ENCODE measurements at places on chromosomes 3 and 15.

DNA sequence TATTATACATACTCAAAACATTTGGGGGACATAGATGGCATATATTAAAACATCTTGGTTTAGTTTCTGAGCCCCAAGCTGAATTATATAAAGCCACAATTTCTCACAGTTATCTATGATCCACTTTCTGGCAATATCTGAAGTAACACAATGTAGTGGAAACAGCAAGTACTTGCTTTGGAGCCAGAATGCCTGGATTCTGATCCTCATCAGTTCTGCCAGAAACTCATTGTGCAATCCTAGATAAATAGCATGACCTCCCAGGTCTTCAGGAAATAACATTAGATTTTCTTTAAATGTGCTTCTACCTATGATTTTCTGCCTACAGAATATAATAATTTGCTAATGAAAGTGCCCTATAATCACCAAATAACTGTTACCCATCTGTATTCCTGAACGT is 544.9 kb downstream of the NAALADL2 start:
- DNase-seq = no peak

DNA sequence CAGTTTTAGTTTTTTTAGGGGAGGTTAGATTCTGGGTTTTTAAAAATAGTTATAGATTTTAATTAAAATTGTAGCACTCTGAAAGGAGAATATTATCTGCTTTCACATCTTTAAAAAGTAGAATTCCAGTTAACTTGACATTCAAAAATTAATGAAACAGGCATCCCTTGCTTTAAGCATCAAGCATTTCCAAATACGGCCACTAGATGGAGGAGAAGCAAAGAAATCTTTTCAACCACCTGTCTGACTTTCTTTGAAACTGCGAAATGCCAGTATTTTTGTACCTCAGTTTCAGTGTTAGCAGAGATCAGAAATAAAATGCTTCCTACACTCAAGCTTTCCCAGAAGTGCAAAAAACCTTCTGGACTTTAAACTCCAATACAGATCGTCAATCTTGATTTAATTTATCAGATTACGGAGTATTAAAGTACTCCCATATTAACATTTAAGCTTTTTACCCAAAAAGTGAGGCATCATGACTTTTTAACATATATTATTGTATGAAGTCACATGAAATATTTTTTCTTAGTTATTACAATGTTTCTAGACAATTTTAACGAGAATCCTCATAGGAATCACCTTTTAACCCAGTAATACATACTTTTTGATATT is 153.3 kb downstream of the P3H2 start:
- peak; percentile 34 for DNase-seq

- peak; percentile 20 for DNase-seq
Measured at GRCh38 chr15:96264351-96264798, 66.1 kb upstream of the NR2F2 start.

GRCh38 chr15:90906181-90906849 is 3.2 kb downstream of the MAN2A2 start:
- DNase-seq = no peak

DNA sequence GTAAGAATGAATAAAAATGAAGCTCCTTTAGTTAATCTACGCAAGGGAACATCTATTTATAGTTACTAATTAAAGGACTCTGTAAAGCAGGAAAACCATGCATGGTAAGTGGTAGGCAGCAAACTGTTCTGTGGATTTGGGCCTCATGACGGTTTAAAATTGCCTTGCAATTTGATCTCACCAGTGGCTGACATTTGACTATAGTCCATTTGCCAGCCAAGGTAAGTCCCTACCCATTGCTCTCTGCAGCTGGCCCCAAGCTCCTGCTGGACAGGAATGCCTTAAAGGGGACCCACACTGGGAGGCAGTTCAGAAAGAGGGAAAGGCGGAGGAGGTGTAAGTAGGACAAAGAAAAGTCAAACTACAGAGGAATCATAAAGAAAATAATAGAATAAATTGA is 203.3 kb downstream of the PLCL2 start:
- DNase-seq = no peak

DNA sequence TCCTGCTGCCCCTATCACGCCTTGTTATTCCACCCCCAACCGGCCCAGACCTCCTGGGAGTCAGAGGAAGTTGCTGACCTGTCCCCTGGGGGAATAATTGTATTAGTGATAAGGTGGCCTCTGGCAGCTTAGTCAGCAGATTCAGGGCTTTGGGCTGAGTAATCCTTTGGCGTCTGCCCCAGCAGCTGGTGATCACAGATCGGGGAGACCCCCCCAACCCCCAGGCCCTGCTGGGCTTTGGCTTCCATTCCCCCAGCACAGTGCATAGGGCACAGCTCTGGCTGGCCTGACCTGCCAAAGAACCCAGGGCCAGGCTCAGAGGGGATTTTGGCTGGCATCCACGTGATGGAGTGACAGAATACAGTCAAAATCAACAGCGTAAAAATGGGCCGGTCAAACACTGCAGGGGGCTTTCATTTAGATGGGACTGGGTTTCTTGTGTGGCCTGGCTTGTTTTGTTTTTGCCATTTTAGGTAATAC is 3.9 kb upstream of the NR2E3 start:
- DNase-seq = no peak

DNA sequence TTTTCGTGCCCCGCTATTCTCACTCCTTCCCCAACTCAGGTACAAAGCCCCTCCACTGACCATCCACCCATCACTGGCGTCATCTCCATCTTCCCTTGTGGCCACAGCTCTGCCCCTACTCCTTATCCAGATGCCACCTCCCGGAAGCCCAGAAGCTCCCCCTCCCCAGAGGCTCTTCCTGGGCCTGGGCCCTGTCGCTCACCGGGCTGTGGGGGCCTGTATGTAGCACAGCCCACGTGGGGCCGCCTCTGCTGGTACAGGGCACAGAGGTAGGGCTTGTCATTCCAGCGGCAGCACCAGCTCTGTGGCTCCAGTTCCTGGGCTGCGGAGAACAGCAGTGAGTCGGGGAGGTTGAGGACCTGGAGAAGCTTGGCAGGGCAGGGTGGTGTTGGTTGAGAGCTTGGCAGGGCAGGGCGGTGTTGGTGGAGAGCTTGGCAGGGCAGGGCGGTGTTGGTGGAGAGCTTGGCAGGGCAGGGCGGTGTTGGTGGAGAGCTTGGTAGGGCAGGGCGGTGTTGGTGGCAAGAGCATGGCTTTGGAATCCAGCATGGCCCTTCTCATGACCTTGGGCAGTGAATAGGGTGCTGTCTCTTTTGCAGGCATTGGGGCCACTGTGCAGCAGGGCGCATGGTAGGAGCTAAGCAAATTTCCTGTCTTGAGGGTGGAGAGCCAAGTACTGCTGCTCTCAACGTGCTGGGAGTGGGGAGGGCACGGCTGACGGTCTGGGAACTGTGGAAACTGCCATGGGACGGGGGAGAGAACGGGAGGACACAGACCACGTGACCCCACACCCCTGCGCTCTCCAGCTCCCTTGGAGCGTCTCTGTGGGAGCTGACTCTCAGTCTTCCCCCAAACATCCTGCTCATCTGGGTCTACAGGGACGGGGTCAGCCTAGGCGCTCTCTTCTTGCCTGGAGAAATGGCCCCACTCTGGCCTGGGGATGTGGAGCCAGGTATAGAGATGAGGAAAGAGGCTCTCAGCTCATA is 43.4 kb downstream of the MUC20 start:
- no peak for DNase-seq

GRCh38 chr15:89326316-89326715 is 8.3 kb downstream of the POLG start:
- no peak for DNase-seq

All from prostate gland (tissue), 2 donors.